Right renal pelvis (tissue), 4 donors: ENCODE measurements at places on chromosomes 3 and 15.

DNA sequence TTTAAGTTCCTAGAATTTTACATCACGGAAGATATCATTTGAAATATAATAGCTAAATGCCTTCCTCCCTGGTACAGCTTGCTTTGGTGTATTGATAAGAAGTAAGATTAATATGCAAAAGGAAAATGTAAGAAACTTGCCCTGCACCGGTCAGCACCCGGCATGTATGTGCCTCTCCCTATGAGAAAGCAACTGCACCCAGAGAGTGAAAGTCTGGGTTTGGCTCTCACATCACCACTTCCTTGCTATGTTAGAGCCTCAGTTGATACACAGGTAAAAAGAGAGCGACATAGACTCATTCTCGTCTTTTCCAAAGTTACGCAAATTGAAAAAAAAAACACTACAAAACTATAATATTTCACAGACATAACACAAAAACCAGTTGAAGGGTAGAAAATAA is 96.7 kb downstream of the FOXP1 start:
- DNase-seq, result no peak

DNA sequence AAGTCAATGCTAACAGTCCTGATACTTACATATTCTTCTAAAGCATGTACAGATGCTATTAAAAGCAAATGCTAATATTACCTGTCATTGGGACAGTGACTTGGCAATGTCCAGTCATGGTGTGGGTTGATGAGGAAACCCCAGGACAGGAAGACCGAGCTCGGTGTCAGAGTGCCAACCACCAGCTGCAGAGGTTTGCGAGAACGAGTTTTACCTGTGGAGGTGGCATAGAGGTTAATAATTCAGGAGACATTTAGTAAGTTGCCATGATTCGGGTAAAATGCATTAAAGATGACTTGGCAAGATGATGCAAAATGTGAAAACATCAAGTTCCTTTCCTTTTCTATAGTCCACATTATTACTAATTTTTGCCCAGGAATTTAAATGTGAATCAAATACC is 94.5 kb downstream of the ABI3BP start:
- DNase-seq, result no peak

DNA sequence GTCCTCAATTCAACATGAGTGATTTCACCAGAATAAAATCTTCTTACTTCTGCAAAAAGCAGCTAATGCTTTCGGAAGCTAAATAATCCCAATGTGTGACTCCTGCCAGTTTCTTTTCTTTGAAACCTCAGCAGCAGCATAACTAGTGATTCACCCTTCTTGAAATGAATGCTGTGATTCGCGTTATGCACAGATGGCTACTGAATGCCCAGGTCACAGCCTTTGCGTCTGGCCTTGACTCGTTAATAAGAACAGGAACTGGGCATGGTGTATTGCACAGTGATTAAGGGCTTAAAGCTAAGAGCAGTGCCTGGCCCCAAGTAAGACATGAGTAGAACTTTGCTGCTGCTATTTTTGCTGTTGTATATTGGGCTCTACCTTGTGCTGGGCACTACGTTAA is 19.0 kb downstream of the CGNL1 start:
- DNase-seq, result no peak

GRCh38 chr3:49869525-49870126 is at the start of gene CAMKV:
Gene CAMKV (minus strand): TSS chr3:49869906. CDS start chr3:49862388, 7,518 bp downstream.
- no peak for DNase-seq

DNA sequence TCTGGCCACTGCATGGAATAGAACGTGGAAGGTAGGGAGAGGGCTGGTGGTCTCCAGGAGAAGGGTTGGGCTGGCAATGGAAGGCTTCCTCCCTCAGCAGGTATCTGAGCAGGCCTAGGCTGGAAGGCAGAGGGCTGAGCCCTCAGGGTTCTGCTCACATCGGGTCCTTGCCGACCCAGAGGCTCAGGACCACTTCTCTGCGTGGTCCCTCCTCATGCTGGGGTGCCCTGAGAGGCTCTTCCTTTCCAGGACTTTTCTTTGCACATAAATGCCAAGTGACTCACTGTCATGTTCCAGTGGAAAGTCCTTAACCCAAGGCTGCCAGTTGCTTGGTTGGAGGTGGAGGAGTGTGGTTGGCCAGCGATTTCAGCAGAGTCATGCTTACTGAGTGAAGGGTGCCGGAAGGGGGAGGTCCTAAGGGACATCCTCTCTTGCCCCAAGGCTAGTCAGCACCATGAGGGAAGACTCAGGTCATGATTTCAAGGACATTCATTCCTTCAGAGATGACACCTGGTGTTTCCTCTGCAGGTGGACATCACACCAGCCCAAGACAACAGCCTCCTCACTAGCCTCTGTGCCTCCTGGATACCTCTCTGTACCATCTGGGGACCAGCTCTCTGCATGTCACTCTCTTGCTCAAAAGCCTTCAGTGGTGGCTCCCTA is 8.2 kb downstream of the SLC6A6 start:
- DNase-seq, result no peak
